ENCODE measurements at places on chromosomes 16 and 17.

DNA sequence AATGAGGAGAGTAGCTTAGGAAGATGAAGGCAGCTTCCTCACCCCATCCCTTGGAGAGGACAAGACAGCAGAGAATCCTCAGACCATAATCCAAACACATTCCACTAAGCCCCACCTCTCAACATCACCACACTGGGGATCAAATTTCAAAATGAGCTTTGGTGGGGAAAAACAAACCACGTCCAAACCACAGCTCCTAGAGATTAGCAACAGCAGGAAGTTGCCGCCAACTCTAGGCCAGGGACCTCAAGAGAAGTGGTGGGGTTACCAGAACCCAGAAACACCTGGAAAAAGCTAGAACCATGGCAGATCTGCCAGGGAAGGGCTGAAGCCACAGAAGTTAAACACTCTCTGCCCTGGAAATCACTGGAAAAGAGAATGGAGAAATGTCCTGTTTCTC is 571.6 kb downstream of the HS3ST4 start:
- no peak for DNase-seq

DNA sequence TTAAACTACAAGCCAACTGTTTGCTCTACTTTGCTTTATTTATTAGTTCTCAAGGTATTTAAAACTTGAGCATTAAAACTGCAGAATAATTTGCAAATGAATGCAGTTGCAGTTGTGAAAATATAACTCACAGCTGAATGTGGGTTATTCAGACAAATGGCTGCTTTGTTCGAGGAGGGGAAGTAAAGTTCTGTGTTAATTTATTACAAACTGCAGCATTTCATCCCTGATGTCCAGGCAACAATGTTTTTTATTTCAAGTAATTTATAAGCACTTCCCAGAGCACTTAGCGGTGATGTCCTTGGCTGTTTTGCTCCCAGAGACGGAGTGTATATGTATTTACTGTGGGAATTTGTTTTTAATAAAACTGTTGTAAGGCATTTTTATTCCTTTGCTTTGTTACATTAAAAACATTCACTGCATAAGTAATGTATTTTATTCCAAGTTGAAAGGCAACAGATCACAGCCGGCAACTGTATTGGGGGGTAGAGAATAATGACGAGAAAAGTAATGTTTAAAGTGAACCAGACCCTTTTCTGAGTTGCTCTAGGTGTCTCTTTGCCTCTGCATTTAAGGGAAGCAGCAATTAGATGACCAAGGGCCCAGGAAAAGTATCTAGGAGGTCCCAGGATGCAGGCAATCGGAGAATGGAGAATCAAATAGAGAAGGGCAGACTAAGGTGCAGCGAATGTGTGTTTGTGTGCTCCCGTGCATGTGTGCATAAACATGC is 291.2 kb upstream of the SALL1 start:
- DNase-seq, result no peak

DNA sequence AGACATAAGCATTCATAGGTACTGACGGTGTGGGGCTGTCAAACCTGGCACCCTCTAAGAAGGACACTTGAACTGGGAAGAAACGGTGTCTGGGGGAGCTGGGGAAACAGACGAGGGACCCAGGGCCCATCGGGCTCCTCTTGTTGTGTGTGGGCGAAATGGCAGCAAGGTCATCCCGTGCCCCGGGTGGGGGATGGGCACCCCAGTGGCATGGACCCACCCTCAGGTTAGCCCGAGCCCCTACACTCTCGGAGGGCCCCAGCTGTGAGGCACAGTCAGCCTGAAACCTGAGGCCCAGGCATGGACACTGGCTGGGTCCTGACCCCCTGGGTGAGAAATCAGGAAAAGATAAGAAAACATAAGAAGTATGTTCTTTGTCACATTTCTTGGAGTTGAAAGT is 57.1 kb downstream of the MYO18A start:
- no peak for DNase-seq

- no peak for DNase-seq
These were observed 15.7 kb downstream of the RBL2 start for GRCh38 chr16:53449816-53450517.

GRCh38 chr17:2849327-2849670 is 53.1 kb downstream of the RAP1GAP2 start:
- DNase-seq, result no peak

GRCh38 chr16:17318238-17318637 is 152.5 kb downstream of the XYLT1 start:
- no peak for DNase-seq
